Activated CD4-positive, alpha-beta memory T cell treated with anti-CD3 and anti-CD28 coated beads, Interleukin-2, amount 10 ng/mL, durations not matched to agents 7 days and 5 days (primary cell): ENCODE measurements at places on chromosomes 6 and 20. TPM values are rescaled to one million over a fixed set of nuclear protein-coding genes. Genes with fewer than 3 reads are reported as not detected.

Gene LTV1
- total RNA-seq, result 18.8 TPM

DNA sequence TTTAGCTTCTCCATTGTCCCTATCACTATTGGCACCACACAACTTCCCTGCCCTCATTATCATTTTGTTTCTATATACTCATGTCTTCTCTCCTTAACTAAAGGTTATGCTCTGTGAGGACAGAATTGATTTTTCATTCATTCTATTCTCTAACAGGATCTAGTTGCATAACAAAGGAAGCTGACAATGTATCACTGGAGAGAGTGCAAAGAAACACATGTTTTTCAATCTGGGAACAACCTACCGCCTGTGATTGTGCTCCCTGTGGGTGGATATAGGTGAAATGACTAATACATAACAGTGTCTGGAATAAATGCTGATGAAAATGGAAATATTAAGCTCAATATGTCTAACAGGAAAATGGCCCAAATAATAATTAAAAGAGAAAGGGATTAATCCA, 56.6 kb downstream of the COL12A1 start:
- no peaks in the 10 kb centered on the region for H3K36me3 ChIP-seq
- H3K27ac ChIP-seq, result no peak overlapping the region
- no peak for DNase-seq
- no peak overlapping the region for H3K4me3 ChIP-seq
- no peaks in the 10 kb centered on the region for H3K4me1 ChIP-seq
- peaks cover 1% of the 10 kb centered on the region for H3K27me3 ChIP-seq

Gene RHAG
- total RNA-seq, result not detected

- H3K4me1 ChIP-seq, result peaks cover 11% of the 10 kb centered on the region
- DNase-seq, result no peak
- H3K36me3 ChIP-seq, result no peaks in the 10 kb centered on the region
- no peaks in the 10 kb centered on the region for H3K27me3 ChIP-seq
These were observed 42.4 kb upstream of the GCLC start for GRCh38 chr6:53587291-53587690.

GRCh38 chr20:5969348-5969935, 19.0 kb downstream of the MCM8 start:
- H3K27ac ChIP-seq, result no peak overlapping the region
- peaks cover 2% of the 10 kb centered on the region for H3K4me1 ChIP-seq
- no peak for DNase-seq
- no peaks in the 10 kb centered on the region for H3K27me3 ChIP-seq

Gene PLA2G7
- not detected for total RNA-seq

GRCh38 chr20:3916364-3916763, 27.2 kb downstream of the PANK2 start:
- H3K27ac ChIP-seq, result peak overlapping the region; percentile 26
- H3K4me3 ChIP-seq, result no peak overlapping the region
- DNase-seq, result no peak
- peaks cover 80% of the 10 kb centered on the region for H3K36me3 ChIP-seq
- H3K27me3 ChIP-seq, result no peaks in the 10 kb centered on the region

DNA sequence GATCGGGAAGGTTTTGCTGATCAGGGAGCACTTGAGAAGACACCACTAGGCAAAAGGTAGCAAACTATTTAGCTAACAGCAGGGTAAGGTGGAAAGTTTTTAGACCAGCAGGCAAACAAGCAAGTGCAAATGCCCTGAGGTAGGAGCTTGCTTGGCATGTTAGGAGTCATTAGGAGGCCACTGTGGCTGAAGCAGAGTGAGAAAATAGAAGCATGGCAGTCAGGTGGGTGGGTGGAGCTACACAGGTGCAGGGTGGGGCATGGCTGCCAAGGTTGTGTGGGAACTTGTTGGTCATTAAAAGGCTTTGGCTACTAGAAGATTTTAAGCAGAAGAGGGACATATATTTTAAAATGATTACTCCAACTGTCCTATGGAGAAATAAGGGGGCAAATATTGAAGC, 77.3 kb downstream of the EDN1 start:
- H3K4me1 ChIP-seq, result no peaks in the 10 kb centered on the region
- H3K36me3 ChIP-seq, result no peaks in the 10 kb centered on the region
- DNase-seq, result no peak
- no peak overlapping the region for H3K4me3 ChIP-seq
- no peak overlapping the region for H3K27ac ChIP-seq

GRCh38 chr6:88268508-88268907, 102.4 kb upstream of the CNR1 start:
- H3K4me1 ChIP-seq, result no peaks in the 10 kb centered on the region
- peaks cover under 1% of the 10 kb centered on the region for H3K27me3 ChIP-seq
- no peak overlapping the region for H3K4me3 ChIP-seq
- no peaks in the 10 kb centered on the region for H3K36me3 ChIP-seq
- no peak for DNase-seq

Gene HRH3
- total RNA-seq, result not detected

- H3K36me3 ChIP-seq, result no peaks in the 10 kb centered on the region
- H3K27ac ChIP-seq, result no peak overlapping the region
- H3K4me3 ChIP-seq, result no peak overlapping the region
- DNase-seq, result no peak
- no peaks in the 10 kb centered on the region for H3K4me1 ChIP-seq
These were observed 352.5 kb downstream of the MAFB start for GRCh38 chr20:40336533-40336932.

GRCh38 chr6:144069506-144069905, 25.9 kb downstream of the SF3B5 start:
- H3K27me3 ChIP-seq, result peaks cover 20% of the 10 kb centered on the region
- peaks cover 32% of the 10 kb centered on the region for H3K4me1 ChIP-seq
- no peak for DNase-seq

DNA sequence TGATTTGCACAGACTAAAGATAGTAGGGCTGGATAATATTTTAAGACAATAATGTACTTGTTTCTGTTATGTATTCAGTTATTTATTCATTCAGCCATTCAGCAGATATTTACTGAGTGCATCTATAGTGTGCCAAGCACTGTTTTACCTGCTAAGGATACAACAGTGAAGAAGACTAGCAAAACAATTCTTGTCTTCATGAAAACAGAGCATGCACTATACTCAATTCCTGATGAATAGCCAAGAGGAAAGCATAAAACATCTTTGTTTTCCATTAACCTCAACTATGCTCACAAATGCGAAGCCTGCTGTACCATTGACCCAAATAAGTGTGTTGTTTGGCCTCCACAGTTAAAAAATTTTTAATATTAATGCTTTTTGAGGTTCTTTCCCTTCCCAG, 436.7 kb downstream of the BCKDHB start:
- peaks cover 9% of the 10 kb centered on the region for H3K4me1 ChIP-seq
- H3K27me3 ChIP-seq, result peaks cover 2% of the 10 kb centered on the region
- H3K36me3 ChIP-seq, result no peaks in the 10 kb centered on the region
- DNase-seq, result no peak

- H3K27ac ChIP-seq, result no peak overlapping the region
- peaks cover 21% of the 10 kb centered on the region for H3K27me3 ChIP-seq
- H3K4me1 ChIP-seq, result peaks cover 20% of the 10 kb centered on the region
- no peaks in the 10 kb centered on the region for H3K36me3 ChIP-seq
- H3K4me3 ChIP-seq, result no peak overlapping the region
These were observed 57.0 kb upstream of the EPB41L1 start for GRCh38 chr20:36097337-36098151.
